Osteoblast (primary cell): ENCODE measurements at places on chromosomes 7 and 10. TPM values are rescaled to one million over a fixed set of nuclear protein-coding genes. Genes with fewer than 3 reads are reported as not detected.

GRCh38 chr10:96044736-96045135, 1.4 kb downstream of the CCNJ start:
- DNase-seq, result no peak

GRCh38 chr7:140013676-140014075, 49.1 kb downstream of the PARP12 start:
- DNase-seq, result no peak

DNAJC12 gene
- 4.0 and 6.2 TPM in 2 replicates for total RNA-seq

GRCh38 chr7:142303650-142304049, 45.8 kb upstream of the PRSS58 start:
- DNase-seq, result no peak

DNA sequence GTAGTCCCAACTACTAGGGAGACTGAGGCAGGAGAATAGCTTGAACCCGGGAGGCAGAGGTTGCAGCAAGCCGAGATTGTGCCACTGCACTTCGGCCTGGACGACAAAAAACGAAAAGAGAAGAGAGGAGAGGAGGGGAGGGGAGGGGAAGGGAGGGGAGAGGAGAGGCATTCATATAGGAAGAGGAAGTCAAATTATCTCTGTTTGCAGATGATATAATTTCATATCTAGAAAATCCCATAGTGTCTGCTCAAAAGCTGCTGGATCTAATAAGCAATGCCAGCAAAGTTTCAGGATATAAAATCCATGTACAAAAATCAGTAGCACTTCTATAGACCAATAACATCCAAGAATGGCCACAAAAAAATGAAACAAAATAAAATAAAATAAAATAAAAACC, 120.3 kb downstream of the LMBR1 start:
- no peak for DNase-seq
